Effector CD8-positive, alpha-beta T cell (primary cell): ENCODE measurements at places on chromosomes 4 and X.

DNA sequence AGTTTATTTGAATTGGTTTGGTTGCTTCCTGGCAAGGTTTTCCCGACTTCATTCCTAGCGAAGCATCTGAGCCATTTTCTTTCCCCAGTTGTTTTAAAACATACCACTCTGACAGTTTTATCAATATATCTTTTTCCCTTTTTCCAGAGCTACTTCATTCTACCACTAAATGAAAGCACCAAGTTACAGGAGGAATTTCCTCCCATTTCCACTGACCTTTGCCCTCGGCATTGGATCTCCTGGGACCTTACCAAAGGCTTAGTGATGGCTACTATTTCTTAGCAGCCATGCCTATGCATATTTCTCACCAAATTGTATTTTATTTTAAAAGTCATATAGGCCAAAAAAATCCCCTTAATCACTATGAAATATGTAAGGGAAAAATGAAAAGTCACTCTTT lies 150.5 kb downstream of the ZNF330 start:
- no peak for DNase-seq

DNA sequence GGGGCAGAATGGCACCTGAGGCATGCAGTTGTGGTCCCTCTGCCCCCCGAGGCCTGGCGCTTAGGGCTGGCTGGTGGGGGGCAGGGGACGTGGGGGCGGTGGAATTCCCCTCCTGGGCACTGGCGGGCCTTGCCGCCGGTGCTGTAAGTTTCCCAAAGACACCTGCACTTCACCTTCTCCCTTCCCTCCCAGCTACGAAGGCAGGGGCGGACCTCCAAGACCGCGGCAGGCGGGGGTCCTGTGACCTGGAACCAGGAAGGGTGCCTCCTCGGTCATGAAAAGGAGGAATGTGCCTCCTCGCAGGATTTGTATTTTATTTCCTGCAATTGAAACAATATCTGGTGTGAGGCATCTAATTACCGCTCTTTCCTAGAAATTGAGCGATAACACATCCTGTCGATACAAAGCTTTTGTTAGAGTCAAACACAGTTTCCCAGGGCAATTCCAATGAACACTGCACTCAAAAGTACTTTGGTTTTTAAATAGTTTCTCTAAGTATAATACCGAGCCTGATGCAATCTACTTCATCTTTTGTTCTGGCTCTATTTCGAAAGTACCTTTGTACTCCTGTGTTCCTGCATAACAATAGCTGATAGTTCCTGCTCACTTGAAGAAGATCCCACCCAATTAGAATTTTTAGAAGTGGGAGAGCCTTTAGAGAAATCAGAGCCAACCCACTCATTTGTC lies 12.3 kb upstream of the ADRA2C start:
- no peak for DNase-seq

- no peak for DNase-seq
Observed at GRCh38 chr4:3709846-3710441, 56.2 kb upstream of the ADRA2C start.

- DNase-seq = no peak
Observed at GRCh38 chr4:39664828-39665731, 26.4 kb upstream of the SMIM14 start.

- DNase-seq = no peak
Observed at GRCh38 chr4:118985170-118986000, 96.7 kb downstream of the SYNPO2 start.

DNA sequence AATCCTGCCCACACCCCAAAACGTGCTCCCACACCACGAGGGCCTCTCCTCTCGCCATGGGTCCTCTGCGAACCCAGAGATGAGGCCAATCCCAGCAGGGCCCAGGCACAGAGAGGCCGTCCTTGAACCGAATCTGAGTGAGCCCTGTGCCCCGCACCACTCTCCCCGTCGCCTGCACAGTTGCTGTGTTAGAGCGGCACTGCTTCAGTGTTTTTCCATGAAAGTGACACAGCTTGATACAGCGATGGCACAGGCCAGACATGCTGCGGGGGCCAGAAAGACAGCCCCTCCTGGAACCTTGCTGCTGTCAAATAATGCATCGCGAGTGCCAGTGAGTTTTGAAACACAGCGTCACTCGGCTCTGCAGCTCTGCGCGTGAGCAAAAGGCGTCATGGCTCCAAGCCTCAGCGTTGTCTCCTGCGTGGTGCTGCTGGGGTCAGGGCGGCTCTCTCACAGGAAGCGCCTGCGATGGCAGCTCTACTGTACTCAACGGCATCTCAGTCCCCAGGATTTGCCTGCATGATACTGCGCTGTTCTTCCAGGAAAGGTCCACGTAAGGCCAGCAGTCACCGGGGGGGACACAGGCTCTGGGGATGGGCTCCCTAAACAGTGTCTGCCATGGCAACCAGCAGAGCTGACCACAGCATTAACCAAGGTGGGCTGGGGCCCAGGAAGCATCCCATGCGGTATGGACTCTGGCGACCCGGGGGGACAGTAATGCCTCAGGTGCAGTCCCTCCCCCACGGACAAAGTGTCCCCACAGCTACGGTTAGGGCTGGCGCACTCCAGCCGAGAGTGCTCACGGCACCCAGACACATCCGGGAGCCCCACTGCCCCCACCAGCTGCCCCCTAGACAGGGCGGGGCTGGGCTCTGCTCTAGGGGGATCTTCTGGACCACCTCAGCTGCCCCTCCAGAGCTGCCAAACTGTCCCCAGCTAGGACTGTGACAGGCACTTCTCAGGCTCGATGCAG lies 63.1 kb downstream of the ACOX3 start:
- DNase-seq = no peak

GRCh38 chr4:30717208-30718020 lies 2.8 kb upstream of the PCDH7 start:
- no peak for DNase-seq

GRCh38 chrX:48904180-48904579 lies 6.5 kb downstream of the PQBP1 start:
- no peak for DNase-seq

GRCh38 chrX:151596282-151596681 lies 32.8 kb downstream of the PASD1 start:
- DNase-seq = no peak
